ENCODE measurements at places on chromosomes 3 and 15. TPM values are rescaled to one million over a fixed set of nuclear protein-coding genes. Genes with fewer than 3 reads are reported as not detected.

The LDHAL6B gene
- not detected for total RNA-seq

The DGKG gene
- not detected for total RNA-seq

The PP2D1 gene
- total RNA-seq, result not detected

GRCh38 chr3:171333784-171334464, 126.3 kb downstream of the TNIK start:
- no peak overlapping the region for H3K27ac ChIP-seq
- H3K27me3 ChIP-seq, result no peaks in the 10 kb centered on the region
- H3K4me3 ChIP-seq, result no peak overlapping the region
- H3K36me3 ChIP-seq, result no peaks in the 10 kb centered on the region
- H3K4me1 ChIP-seq, result peaks cover 12% of the 10 kb centered on the region
- DNase-seq, result peak; percentile 52

GRCh38 chr3:40969341-40969740, 230.0 kb upstream of the CTNNB1 start:
- no peak overlapping the region for H3K27ac ChIP-seq
- H3K4me1 ChIP-seq, result peaks cover 36% of the 10 kb centered on the region
- H3K27me3 ChIP-seq, result no peaks in the 10 kb centered on the region
- H3K36me3 ChIP-seq, result no peaks in the 10 kb centered on the region
- DNase-seq, result no peak
- H3K4me3 ChIP-seq, result no peak overlapping the region

DNA sequence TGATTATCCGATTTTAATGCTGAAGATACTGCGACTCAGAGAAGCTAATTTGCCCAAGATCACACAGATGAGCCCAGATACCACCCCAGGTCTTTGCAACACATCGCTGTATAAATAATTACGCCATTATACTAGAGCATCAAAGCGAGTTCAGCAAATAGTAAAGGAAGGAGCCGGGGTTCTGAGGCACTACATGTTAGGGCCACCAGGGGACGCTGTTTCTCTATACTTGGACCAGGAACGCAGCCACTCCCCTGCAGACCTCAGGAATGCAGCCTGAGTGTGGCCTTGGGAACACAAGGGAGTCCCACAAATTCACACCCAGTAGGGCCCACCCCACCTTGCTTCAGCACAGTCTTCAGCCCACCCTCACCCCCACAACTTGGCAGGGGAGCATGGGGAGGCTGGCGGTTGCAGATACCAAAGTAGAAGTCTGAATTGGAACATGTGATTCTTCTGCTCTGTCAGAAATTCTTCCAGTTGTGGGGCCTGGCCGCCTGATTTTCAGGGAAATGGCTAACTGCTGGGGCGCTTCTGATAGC, 57.8 kb upstream of the RYK start:
- H3K4me1 ChIP-seq, result peaks cover 3% of the 10 kb centered on the region
- H3K27ac ChIP-seq, result no peak overlapping the region
- no peaks in the 10 kb centered on the region for H3K27me3 ChIP-seq
- H3K4me3 ChIP-seq, result no peak overlapping the region

- DNase-seq, result peak; percentile 38
- no peaks in the 10 kb centered on the region for H3K36me3 ChIP-seq
- no peaks in the 10 kb centered on the region for H3K27me3 ChIP-seq
- H3K4me3 ChIP-seq, result no peak overlapping the region
- peaks cover 1% of the 10 kb centered on the region for H3K4me1 ChIP-seq
- H3K27ac ChIP-seq, result no peak overlapping the region
Observed at GRCh38 chr15:65033659-65034269, 4.3 kb upstream of the MTFMT start.

DNA sequence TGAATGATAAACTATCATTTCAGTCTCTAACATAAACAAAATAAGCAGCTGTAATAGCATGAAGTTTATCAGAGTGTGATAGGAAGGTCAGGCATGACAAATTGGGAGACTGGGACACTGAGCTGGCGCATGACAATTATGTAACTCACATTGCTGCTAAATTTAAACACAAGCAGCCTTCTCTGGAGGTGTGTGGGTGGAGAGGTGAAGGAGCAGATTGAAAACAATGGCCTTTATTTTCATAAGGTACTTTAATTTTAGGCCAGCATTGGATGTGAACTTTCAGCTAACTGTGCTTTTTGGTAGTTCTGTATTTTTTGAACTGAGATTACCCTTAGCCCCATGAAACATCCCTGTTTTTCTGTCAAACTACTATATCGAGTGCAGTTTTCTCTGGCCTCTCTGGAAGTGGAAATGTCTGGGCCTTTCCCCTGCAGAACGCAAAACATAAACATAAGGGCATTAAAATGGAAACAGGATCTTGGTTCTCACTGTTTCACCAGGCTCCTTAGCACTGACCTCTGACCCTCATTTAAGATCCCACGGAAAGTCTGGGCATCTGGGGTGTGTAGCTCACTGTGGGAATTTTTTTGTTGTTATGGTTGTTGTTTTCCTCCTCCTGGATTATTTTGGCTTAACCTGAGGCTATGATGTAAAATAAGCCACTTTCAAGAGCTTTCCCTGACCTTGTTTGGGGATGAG, 160.1 kb upstream of the DPH6 start:
- no peaks in the 10 kb centered on the region for H3K27me3 ChIP-seq
- DNase-seq, result peak; percentile 87
- H3K36me3 ChIP-seq, result no peaks in the 10 kb centered on the region
- no peak overlapping the region for H3K27ac ChIP-seq

DNA sequence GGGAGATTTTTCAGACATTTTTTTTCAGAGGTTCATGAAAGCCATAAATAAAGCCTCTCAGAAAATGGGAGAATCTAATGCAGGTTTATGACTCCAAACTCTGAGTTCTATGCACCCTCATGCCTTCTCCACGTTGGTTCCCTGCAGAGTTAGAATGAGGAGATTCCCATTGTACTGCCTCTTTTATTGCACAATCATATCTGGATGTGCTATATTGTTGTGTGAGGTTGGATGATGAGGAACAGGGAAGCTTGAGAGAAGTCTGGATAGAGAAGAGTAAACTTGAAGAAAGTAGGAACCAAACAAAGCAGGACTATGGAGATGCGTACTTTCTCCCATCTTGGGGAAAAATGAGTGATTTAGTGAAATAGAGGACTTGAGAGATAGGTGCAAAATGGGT, 178.8 kb downstream of the PDCD6IP start:
- H3K36me3 ChIP-seq, result no peaks in the 10 kb centered on the region
- no peak overlapping the region for H3K4me3 ChIP-seq
- no peak overlapping the region for H3K27ac ChIP-seq
- DNase-seq, result no peak
- H3K4me1 ChIP-seq, result no peaks in the 10 kb centered on the region

DNA sequence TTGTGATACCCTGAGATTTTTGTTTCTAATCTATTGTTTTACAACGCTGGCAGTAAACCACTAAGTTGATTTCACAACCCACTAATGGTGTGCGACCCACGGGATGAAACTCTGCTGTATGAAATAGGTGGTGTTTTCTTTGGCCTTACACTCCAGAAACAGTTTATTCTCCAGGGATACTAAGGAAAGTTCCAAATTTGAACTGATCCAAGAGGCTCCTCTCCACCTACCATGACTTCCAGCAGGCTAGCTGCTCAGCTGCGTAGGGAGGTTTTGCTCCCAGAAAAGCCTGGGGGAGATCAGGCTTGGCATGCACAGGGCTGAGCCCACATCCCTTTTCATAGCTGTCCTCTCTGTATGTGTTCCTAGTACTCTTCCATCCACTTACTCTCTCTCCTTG, 71.5 kb downstream of the FAM174B start:
- H3K4me1 ChIP-seq, result no peaks in the 10 kb centered on the region
- DNase-seq, result no peak
- no peaks in the 10 kb centered on the region for H3K36me3 ChIP-seq
- peaks cover 2% of the 10 kb centered on the region for H3K27me3 ChIP-seq

DNA sequence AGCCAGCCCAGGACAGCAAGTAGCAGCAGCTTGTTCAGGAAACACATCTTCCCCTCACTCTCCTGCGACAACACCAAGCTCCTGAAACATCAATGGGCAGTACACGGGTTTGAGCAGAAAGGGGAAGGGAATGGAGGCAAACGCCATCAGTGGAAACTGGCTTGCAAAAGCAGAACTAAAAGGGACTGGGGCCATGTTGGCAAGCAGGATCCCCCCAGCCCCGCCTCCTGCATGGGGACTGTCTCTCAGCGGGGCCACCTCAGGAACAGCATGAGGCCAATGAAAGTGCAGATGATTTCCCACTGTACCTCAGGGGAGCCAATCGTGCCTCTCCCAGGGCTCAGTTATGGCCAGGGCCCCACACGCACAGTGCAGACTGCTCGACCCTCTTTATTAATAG, 6.8 kb downstream of the CDAN1 start:
- H3K36me3 ChIP-seq, result peaks cover 18% of the 10 kb centered on the region
- no peaks in the 10 kb centered on the region for H3K27me3 ChIP-seq
- no peak for DNase-seq

- H3K27ac ChIP-seq, result no peak overlapping the region
- DNase-seq, result no peak
- no peak overlapping the region for H3K4me3 ChIP-seq
- H3K36me3 ChIP-seq, result no peaks in the 10 kb centered on the region
Observed at GRCh38 chr15:51706291-51706690, 25.0 kb downstream of the SCG3 start.
